ENCODE measurements at places on chromosomes 2 and 18.

DNA sequence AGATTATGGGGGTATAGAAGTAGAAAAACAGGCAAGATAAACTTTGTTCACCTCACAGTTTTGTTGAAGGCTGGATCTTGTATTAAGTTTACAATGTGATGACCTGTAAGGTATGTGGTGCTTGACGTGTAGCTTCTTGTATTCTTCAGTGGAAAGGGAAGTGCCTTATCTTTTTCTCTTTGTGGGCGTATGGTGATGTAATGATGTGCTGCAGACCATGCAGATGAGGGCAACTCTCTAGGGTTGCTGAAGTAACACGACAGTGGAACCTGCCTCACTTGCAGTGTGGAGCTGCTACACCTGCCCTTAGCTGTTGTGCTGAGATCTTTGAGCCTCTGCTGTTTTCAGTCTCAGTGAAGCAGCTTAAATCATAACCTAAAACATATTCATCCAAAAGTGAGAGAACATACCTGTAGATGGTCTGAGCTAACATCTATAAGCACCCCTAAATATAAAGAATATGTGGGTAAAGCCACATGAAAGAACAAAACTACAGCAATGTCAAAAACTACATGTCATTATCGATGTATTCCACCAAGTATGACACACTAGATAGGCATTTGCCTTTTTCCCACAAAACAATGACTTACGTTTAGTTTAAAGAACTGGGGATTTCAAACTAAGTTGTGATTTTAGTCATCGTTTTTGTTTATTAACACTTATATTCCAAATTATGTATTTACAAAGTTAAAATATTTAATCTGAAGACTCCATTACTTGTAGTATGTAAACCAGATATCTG, 1144.1 kb downstream of the CNTNAP5 start:
- no peak for DNase-seq

DNA sequence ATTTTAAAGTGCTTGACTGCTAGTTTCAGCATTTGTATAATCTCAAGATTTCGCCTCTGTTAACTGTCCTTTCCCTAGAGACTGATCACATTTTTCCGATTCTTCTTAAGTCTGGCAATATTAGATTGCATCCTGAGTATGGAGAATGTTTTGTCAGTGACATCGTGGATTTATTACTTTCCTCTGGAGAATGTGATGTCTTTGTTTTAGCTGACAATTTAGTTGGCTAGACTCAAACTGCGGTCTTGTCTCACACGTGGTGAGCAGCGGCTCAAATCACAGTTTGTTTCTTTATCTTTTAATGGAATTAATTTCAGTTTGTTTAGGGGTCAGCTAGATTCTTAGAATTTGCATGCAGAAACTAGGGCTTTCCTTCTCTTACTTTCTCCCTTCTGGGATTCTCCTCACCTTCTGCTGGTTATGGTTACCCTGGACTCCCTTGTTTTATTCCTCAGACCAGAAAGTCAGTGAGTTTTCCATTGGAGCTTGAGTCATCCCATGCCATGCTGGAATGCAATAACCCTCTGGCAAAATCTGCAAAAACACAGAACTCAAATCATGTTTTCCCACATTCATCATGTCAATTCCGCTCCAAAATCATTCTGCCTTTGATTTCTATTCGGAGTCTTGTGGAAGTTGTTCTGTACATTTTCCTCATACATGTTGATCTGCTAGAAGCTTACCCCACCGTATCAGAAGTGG, 327.2 kb upstream of the TRIB2 start:
- no peak for DNase-seq

DNA sequence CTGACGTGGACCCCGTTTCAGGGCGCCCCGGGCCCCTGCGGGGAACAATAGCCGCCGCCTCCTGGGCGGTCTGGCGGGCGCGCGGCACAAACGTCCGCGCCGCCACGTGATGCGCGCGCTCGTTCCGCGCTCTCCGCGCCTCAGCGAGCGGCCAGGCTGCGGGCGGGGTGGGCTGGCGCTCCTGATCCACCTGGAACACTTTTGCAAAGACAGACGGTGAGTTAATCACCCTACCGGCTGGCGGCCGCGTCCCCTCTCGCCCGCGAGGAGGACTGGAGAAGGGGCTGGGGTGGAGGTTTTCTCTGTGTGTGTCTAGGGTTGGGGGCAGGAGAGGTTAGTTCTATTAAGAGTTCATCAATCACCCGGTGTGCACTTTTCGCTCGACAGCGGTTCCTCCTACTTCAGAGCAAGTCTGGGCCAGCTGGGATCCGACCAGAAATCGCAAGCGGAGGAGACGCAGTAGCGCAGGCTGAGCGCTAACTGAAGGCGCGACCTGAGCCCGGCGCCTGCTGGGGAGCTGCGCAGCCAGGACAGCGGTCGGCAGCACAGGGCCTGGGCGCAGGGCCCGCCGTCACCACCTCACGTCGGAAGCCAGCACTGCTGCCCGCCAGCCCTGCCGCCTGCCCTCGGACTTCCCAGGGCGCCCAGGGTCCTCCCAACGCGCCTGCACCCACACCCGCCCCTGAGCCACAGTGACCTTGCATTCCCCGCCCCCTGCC, 10.3 kb upstream of the HOXD1 start:
- DNase-seq, result no peak

DNA sequence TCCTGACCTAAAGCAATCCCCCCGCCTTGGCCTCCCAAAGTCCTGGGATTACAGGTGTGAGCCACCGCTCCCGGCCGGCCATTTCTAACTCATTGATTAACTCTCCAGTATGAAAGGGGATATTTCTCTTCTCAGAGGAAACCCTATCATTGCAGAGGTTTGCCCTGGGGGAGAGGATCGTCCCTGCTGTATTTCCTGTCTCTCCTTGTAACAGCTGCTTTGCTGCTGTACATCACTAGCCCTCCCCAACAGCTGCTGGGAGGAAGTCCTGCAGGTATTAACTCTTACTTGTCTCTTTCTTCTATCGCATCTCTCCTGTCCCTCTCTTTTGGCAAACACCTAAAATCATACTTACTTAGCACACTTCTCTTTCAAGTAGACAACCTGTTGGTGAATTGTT, 219.0 kb upstream of the DSEL start:
- DNase-seq, result no peak

All from activated CD4-positive, alpha-beta T cell treated with anti-CD3 and anti-CD28 coated beads for 1 hour (primary cell).